ENCODE measurements at places on chromosomes 7 and 10. TPM values are rescaled to one million over a fixed set of nuclear protein-coding genes. Genes with fewer than 3 reads are reported as not detected.

GRCh38 chr10:103548581-103549348 is 55.3 kb downstream of the NEURL1 start:
- H3K4me1 ChIP-seq: peaks cover 4% of the 10 kb centered on the region
- no peak overlapping the region for H3K4me3 ChIP-seq
- no peaks in the 10 kb centered on the region for H3K27me3 ChIP-seq
- no peak overlapping the region for H3K27ac ChIP-seq

DNA sequence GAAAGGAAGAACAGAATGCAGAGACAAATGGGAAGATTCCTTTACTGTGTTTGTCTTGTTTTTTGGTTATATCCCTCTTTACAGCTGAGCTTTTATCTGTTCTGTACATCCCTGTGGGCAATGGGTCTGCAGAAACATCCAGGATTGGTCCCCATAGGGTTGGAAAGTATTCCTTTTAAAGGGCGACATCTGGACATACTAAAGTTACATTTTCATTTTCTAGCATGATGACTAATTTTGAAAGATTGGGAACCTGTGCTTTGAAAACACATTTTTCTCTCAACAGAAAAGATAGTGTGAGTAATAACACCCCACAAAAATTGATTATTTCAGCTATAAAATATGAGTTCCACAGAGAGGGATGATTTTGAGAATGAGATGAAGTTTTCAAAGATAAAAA is 435.8 kb downstream of the GPAM start:
- H3K27me3 ChIP-seq: no peaks in the 10 kb centered on the region
- DNase-seq: no peak
- no peaks in the 10 kb centered on the region for H3K4me1 ChIP-seq
- H3K27ac ChIP-seq: no peak overlapping the region

- no peak for DNase-seq
- H3K4me3 ChIP-seq: no peak overlapping the region
- no peak overlapping the region for H3K27ac ChIP-seq
- no peaks in the 10 kb centered on the region for H3K27me3 ChIP-seq
These were observed 75.6 kb downstream of the MICU1 start for GRCh38 chr10:72550239-72550638.

DNA sequence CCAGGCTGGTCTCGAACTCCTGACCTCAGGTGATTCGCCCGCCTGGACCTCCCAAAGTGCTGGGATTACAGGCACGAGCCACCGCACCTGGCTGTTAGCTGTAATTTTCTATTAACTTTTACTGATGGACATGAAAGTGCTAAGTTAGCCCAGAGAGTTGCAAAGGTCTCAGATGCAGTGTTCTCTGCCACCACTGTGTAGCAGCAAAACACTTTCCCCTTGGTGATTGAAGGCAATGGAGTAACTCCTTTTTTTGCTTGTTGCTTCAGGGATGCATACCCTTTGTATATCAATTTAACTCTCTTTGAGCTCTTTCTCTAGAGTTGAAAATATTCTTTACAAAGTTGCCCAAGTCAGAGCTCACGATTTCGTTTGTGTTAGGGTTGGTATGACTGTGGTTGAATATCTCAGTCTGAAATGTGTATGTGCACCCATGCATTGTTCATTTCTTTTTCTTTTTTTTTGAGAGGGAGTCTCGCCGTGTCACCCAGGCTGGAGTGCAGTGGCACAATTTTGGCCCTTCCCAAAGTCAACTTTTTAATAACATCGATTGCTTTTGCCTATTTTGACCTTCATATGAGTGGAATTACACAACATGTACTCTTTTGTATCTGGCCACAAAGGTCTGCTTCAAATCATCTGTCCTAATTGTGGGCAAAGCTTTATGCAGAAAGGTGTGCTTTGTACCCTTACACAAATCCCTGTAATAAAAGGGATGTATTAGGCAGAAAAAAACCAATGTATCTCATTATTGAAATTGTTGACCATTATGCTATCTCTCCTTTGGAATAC is 52.6 kb downstream of the GTF2I start:
- no peak for DNase-seq
- H3K4me1 ChIP-seq: peaks cover 42% of the 10 kb centered on the region
- no peak overlapping the region for H3K4me3 ChIP-seq
- peaks cover 22% of the 10 kb centered on the region for H3K36me3 ChIP-seq
- no peaks in the 10 kb centered on the region for H3K27me3 ChIP-seq
- H3K27ac ChIP-seq: peak overlapping the region; percentile 40

The NUDT13 gene
- 3.5 TPM for polyA plus RNA-seq

The MLXIPL gene
- 316 TPM for polyA plus RNA-seq

The C10orf105 gene
- polyA plus RNA-seq: not detected

The KLF14 gene
- not detected for polyA plus RNA-seq

All from liver (tissue), 10 donors.